ENCODE measurements at places on chromosomes 3 and 15.

- DNase-seq, result no peak
These were observed 105.0 kb downstream of the EDEM1 start for GRCh38 chr3:5292512-5292911.

GRCh38 chr3:43760938-43761337, 70.2 kb downstream of the ABHD5 start:
- DNase-seq, result no peak

DNA sequence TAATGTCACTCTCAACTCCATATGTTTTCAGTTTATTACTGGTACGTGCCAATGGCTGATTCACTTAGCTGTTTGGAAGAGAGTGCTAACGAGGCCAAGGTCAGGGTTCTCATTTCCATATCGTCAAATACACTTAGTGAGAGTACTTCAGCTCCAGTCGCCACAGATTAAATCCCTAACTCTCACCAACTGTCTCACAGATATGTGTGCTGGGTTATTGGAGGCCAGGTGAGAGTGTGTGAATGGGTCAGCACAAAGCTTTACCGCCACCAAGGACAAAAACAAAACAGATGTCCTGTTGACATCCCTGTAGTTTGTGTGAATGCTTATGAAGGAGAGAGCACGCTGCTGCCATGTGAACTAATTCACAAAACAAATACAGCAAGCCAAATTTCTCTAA, 133.5 kb upstream of the TBL1XR1 start:
- no peak for DNase-seq

GRCh38 chr3:159252274-159252673, 450.4 kb downstream of the MFSD1 start:
- no peak for DNase-seq

GRCh38 chr3:184275381-184275701, 481 bp upstream of the ECE2 start:
- no peak for DNase-seq

- no peak for DNase-seq
These were observed 27.5 kb upstream of the CFAP161 start for GRCh38 chr15:81106560-81106959.

GRCh38 chr3:50210510-50211367, 5.7 kb downstream of the SLC38A3 start:
- no peak for DNase-seq

DNA sequence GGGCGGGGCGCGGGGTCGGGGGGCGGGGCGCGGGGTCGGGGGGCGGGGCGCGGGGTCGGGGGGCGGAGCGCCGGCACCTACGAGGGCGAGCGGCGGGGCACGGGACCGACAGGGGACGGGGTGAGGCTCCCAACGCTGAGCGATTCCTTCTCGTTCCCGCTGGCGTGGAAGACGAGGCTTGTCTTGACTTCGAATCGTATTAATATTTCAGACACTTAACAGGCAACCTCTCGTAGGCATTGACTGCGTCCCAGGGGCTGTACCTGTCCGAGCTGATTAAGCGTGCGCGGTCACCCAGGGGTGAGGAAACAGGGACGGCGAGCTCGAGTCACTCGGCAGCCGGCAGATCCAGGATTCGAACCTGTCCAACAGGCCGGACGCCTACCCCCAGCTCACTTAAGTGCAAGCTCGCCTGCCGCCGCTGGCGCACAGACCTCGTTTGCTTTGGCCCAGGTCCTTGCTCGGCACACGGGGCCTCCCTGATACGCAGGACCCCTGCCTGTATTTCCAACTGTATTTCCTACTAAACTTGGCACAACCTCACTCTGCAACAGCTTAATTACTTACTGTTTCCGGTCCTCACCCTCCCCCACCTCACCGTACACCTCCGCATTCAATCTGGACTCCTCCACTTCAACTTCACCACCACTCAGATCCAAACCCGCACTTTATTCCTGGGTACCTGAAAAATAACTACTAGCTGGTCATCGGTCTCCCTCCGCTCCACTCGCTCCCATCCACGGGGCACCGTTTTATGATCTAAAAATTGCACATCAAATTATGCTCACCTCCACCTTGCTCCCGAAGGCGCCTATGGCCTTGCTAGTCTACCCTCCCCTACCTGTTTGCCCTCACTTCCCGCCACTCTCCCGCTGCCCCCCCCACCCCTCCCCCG, 722 bp upstream of the ZXDC start:
- DNase-seq, result no peak

Measured in omental fat pad (tissue), 4 donors.